ENCODE measurements at places on chromosomes 12 and 14.

- no peak for DNase-seq
Observed at GRCh38 chr12:94771741-94772140, 121.4 kb upstream of the TMCC3 start.

DNA sequence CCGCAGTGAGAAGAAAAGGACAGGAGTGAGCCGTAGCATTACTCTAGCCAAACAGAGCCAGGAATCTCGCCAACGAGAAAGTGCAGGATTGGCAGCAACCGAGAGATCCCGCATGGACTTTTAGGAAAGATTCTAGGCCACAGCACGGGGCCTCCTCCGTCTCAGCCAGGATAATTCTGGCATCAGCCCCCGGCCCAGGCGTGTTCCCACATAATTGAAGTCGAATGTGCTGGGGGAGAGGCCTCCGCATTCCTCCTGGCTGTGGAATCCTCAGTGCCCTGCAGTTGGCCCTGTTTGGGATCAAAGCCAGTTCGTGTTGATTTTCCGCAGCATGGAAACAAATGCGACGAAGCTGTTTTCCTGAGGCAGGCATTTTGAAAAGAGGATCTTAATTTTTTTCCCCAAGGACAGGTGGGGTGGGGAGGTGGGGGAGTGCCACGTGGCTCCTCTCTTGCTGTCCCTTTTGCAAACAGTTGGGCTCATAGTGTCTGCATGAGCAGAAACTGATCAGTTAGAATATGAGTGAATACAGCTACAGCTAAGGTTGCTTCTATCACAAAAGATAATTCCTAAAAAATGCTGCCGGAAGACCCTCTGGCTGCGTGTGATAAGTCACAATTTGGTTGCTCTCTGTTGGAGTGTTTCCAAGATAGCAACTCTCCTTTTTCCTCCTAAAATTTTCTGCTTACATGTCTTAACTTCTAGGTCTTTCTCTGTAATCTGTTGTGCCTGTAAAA is 37.3 kb upstream of the ATXN2 start:
- DNase-seq, result peak; percentile 94

DNA sequence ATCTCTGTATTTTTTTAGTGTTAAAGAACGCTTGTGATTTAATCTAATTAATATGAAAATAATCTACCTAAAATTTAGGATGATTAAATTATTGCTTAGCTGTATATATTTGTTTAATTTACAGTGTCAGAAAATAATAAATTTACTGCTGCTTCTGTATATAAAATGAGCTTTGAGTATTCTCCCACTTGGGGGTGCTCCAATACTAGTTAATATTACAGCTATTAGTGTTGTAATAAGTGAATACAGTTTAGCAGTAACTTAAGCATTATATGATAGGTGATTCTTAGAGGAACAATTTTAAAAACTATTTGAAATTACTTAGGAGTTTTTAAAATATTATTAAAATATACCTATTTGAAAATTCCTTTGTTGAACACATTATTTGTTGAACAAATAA is 62.2 kb downstream of the PAPOLA start:
- DNase-seq, result no peak

GRCh38 chr12:4444031-4444430 is 1.6 kb downstream of the FGF6 start:
- no peak for DNase-seq

- DNase-seq, result peak; percentile 25
Observed at GRCh38 chr14:91059576-91060350, 678 bp downstream of the RPS6KA5 start.

- peak; percentile 30 for DNase-seq
Observed at GRCh38 chr12:94322346-94322745, 137.3 kb downstream of the CEP83 start.

DNA sequence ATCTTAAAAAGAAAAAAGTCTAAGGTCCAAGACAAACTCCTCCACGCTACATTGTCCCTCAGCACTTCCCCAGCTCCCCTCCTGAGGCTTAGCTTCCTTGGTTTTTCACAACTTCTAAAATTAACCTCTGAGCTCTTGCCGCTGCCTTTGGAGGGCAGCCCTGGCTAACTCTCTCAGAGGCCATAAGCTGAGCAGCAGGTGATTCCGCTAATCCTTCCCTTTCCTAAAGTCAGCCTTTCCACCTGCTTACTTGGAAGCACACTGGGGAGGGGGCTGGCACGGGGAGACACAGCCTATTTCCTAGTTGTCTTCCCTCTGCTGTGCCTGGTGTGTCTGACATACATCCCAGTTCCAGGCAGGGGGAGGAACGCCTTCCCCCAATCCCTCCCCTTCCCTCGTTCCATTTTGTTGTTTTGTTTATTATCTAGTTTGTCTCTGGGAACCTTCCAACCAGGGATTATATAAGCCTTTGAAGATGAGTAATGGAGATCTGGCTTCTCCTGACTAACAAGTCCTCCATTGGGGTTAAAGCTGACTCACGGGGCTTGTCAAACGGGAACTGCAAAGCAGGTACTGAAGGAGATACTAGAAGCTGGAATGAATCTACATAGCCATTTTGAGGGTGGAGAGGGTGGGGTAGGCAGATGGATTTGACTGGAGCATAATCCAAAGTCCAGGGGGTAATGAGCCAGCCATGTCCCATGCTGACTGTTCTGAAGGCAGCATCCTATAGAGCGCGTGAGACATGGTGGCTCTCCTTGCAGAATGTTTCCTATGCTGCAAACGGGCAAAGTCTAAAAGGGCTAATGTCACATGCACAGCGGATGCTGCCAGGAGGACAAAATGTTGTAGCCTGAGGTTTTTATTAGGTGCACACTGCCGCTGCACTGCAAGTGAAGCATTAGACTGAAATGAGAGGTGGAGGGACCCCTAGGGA is 230.8 kb downstream of the FOXN3 start:
- peak; percentile 59 for DNase-seq

GRCh38 chr12:79737875-79738718 is 47.3 kb upstream of the PAWR start:
- peak; percentile 73 for DNase-seq

- DNase-seq, result no peak
Observed at GRCh38 chr14:22469538-22470303, 119.3 kb downstream of the DAD1 start.

GRCh38 chr12:3190101-3190500 is 112.9 kb downstream of the TSPAN9 start:
- DNase-seq, result no peak

DNA sequence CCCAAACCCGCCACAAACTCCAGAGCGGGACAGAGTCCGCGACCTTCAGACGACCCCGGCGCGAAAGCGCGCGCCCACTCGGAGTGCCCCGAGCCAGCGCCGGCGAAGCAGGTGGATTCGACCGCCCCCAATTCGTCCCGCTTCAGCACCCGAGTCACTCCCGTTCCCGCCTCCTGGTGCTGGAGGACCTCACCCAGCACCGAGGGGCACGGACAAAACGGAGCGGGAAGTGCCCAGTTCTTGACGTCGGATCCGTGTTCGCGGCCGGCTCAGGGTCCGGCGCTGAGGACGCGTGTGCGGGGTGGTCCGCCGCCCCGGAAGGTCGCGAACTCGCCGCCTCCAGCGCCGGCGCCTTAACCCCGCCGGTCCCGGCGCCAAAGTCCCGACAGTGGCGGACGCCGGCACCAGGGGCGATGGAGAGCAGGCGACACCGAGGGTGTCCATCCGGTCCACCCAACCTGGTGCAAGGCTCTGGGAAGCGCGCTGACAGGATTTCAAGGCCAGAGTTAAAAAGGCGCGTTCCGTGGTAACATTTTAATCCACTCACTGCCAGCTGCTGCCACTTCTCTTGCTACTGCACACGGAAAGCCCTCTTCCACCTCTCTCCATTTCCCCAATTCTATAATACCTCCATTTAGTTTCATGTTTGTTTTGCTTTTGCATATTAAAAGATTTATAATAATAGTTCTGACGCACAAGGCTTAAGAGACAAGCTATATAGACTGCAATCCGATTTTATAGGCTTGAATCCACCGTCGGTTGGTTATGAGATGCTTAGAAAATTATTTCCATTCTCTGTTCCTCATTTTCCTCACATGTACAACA is 240.0 kb upstream of the CPNE8 start:
- peak; percentile 56 for DNase-seq

DNA sequence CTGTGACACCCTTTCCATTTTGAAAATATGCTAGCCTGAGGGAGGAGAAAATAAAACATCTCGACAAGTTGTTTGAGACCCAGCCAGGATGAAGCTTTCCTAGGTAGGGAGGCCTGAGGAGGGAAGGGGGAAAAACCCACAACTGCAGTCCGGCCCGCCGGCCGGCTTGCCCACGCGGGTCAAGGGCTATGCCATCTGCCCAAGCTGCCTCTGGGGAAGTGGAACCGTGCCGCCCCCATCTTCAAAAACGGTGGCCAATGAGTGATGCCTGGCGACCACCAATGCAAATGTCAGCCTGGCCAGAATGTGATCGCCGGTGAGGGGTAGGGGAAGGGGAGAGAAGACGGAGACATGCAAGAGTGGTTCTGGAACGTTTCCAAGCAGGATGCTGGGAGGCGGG is 263.5 kb upstream of the ALG10B start:
- DNase-seq, result no peak

- no peak for DNase-seq
Observed at GRCh38 chr14:30849354-30849753, 25.0 kb upstream of the COCH start.

DNA sequence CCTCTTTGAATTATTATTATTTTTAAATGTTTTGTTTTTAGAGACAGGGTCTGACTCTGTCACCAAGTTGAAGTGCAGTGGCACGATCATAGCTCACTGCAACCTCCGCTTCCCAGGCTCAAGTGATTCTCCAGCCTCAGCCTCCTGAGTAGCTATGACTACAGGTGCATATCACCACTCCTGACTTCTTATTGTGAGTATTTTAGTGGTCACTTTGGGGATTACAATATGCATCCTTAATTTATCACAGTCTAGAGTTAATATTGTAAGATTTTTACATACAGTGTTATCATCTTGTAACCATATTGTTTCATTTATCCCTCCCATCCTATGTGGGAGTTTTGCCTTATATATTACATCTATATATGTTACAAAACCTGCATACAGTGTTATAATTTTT is 13.4 kb downstream of the FGF23 start:
- no peak for DNase-seq

DNA sequence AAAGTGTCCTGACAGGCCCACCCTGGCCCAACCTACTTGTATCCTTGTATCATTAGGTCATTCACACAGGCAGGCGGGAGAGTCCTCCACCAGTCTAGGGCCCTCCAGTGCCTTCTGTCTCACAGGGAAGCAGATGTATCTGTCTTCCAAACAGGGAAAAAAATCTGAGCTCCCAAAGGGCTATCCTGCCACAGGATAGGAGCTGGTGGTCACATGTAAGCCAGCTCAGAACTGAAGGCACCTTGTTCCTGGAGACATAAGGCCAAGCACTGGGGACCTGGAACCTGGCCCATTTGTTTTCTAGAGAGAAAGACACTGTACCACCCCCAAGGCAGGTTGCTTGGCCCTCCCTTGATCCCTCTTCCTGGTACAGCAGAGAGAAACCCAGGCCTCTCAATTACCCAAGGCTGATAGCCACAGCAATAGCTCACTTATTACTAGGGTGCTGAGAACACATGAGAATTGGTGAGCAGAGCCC is 19.4 kb upstream of the PLEKHH1 start:
- no peak for DNase-seq

GRCh38 chr14:99430491-99430890 is 50.2 kb downstream of the SETD3 start:
- peak; percentile 16 for DNase-seq

GRCh38 chr14:90060312-90060964 is 1.4 kb upstream of the KCNK13 start:
- peak; percentile 89 for DNase-seq

GRCh38 chr12:10142976-10143589 is 13.1 kb upstream of the CLEC7A start:
- DNase-seq, result no peak
